ENCODE measurements at places on chromosomes 11 and 22. TPM values are rescaled to one million over a fixed set of nuclear protein-coding genes. Genes with fewer than 3 reads are reported as not detected.

- H3K4me3 ChIP-seq, result no peak overlapping the region
- peaks cover 20% of the 10 kb centered on the region for H3K27me3 ChIP-seq
- H3K27ac ChIP-seq, result no peak overlapping the region
- no peaks in the 10 kb centered on the region for H3K4me1 ChIP-seq
- H3K36me3 ChIP-seq, result no peaks in the 10 kb centered on the region
These were observed 3.8 kb downstream of the MRGPRE start for GRCh38 chr11:3228445-3228829.

DNA sequence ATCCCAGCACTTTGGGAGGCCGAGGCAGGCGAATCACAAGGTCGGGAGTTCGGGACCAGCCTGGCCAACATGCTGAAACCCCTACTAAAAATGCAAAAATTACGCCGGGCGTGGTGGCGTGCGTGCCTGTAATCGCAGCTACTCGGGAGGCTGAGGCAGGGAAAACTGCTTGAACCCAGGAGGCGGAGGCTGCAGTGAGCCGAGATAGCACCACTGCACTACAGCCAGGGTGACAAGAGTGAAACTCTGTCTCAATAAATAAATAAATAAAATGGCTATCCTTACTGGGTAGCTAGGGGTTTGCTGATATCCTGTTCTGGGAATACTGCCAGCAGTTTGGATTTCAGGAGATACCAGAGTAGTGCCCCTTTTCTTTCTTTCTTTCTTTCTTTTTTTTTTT is 2.4 kb upstream of the RBM14 start:
- H3K36me3 ChIP-seq, result peaks cover 5% of the 10 kb centered on the region
- H3K27me3 ChIP-seq, result no peaks in the 10 kb centered on the region
- H3K4me3 ChIP-seq, result peak overlapping the region; percentile 22
- H3K27ac ChIP-seq, result no peak overlapping the region
- no peak for DNase-seq

DNA sequence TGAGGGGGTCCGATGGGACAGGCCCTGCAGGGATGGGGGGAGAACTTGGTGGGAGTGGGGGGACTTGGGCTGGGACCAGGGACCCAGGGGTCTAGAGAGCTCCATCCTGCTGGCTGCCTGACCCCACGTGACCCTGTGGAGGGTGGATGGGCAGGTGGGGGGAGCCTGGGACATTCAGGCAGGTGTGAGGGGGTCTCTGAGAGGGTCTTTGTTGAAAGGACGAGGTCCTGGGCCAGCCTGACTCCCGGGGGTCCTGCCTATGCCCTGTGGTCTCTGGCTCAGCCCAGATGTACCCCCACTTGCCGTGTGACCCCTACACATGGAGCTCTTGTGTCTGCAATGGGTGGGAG is 7.5 kb downstream of the LRRC56 start:
- no peak overlapping the region for H3K27ac ChIP-seq
- no peaks in the 10 kb centered on the region for H3K27me3 ChIP-seq
- H3K36me3 ChIP-seq, result no peaks in the 10 kb centered on the region
- no peaks in the 10 kb centered on the region for H3K4me1 ChIP-seq
- no peak overlapping the region for H3K4me3 ChIP-seq
- DNase-seq, result no peak

- H3K4me1 ChIP-seq, result peaks cover 22% of the 10 kb centered on the region
- no peak overlapping the region for H3K4me3 ChIP-seq
These were observed 4.4 kb upstream of the PRR5 start for GRCh38 chr22:44697423-44698141.

Gene HBG1
- total RNA-seq, result not detected

Data from osteocyte (in vitro differentiated cells).